Caudate nucleus (tissue), 63 donors: ENCODE measurements at places on chromosomes 7 and 10.

DNA sequence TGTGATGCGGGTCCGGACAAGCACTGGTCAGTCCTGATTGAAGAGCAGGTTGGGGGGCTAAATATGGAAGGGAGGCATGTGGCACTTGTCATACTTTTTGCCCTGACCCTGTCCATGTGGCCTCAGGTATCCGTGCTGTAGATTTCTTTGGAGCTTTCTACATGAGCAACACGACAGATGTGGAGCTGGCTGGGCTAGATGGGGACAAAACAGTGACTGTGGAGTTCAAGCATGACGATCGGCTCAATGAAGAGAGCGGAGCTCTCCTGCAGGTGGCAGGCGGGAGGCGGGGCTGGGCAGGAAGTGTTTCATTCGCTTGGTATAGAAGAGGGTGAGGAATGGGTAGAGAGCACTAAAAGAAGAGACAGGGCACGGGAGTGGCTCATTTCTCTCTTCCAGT is 13.0 kb upstream of the CHCHD1 start:
- DNase-seq = no peak

DNA sequence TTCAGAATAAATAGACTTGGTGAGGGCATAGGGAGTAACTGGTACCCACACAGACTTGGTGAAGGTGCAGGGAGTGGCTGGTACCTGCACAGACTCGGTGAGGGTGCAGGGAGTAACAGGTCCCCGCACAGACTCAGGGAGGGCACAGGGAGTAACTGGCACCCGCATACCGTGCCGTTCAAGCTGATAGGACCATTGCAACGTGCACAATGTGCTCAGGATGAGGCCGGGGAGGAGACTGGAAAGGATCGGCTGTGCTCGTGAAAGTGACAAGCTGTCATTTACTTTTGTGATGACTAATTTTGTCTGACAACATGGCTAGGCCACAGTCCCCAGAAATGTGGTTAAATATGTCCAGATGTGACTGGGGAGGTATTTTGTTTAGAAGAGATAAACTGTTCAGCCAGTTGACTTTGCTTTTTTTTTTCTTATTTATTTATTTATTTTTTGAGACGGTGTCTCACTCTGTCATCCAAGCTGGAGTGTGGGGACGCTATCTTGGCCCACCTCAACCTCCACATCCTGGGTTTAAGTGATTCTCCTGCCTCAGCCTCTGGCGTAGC is 76.2 kb upstream of the NMT2 start:
- DNase-seq = no peak

- no peak for DNase-seq
These were observed 62.1 kb downstream of the SDHAF3 start for GRCh38 chr7:97179454-97180104.

DNA sequence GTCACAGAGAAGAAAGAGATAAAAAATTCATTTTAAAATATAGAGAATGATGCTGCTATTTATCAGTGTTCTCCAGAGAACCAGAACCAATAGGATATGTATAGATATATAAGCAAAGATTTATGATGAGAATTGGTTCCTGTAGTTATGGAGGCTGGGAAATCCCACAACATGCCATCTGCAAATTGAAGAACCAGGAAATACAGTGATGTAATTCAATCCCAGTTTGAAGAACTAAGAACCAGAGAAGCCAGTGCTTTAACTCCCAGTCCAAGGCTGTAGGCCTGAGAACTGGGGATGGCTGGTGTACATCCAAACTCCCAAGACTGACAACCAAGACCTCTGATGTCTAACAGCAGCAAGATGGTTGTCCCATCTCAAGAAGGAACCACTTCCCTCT is 192.9 kb upstream of the PLXDC2 start:
- DNase-seq = no peak

- no peak for DNase-seq
These were observed 6.0 kb downstream of the EGFR start for GRCh38 chr7:55024776-55025175.

DNA sequence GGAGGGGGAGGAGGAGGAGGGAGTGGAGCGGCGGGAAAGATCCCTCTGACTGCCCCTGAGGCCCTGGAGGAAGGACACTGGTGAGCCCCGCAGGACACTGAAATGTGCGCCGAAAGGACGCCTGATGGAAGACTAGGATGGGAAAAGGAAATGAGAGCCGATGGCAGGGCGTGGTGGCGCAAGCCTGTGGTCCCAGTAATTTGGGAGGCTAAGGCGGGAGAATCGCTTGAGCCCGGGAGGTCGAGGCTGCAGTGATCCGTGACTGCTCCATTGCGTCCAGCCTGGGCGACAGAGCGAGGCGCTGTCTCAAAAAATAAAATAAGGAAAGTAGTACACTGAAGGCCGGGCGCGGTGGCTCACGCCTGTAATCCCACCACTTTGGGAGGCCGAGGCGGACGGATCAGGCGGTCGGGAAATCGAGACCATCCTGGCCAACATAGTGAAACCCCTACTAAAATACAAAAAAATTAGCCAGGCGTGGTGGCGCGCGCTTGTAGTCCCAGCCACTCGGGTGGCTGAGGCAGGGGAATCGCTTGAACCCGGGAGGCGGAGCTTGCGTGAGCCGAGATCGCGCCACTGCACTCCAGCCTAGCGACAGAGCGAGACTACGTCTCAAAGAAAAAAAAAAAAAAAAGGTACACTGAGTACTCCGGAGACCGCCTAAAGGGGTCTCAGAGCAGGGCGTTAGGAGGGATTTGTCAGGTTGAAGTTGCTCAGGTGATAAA is 561 bp upstream of the HNRNPF start:
- DNase-seq = no peak

DNA sequence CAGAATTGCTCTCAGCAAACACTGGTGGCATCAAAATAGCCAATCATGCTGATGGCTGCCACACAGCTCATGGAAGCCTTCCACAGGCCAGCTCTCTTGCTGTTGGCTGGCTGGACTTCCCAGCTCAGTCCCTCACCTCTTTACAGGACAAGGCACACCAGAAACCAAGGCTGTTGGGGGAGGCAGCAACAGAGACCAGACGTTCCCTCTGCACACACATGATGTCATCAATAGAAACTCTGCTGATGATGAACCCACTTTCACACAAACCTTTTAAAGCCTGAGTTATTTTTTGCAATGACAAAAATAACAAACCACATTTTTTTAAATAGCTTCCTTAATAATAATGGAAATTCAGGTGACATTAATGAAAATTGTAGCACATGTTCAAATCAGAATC is 300.9 kb upstream of the C7orf33 start:
- no peak for DNase-seq

GRCh38 chr10:79220307-79220706 is 127.0 kb upstream of the PPIF start:
- DNase-seq = no peak

DNA sequence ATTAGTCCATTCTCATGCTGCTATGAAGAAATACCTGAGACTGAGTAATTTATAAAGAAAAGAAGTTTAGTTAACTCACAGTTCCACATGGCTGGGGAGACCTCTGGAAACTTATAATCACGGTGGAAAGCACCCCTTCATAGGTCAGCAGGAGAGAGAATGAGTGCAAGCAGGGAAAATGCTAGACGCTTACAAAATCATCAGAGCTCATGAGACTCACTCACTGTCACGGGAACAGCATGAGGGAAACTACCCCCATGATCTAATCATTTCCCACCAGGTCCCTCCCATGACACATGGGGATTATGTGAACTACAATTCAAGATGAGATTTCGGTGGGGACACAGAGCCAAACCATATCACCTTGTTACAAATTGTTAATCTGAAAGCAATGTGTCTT is 15.8 kb downstream of the TAS2R39 start:
- no peak for DNase-seq

DNA sequence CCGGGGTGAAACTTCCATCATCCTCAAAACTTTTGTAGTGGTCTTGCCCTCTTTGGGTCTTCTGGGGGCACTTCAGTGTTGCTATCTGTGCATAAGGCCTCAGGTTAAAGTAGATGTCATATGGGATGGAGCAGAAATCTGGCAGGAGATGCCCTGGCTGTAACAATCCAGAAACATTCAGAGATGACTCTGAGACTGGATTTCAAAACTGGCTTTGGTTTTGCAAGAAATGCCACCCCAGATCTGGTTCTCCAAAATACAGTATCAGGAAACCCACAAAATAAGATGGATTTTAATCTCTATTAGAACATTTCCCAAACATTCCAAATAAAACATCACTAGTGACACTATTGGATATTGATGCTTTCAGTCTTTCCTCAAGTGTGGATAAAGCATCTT is 191.5 kb downstream of the REEP3 start:
- DNase-seq = no peak

DNA sequence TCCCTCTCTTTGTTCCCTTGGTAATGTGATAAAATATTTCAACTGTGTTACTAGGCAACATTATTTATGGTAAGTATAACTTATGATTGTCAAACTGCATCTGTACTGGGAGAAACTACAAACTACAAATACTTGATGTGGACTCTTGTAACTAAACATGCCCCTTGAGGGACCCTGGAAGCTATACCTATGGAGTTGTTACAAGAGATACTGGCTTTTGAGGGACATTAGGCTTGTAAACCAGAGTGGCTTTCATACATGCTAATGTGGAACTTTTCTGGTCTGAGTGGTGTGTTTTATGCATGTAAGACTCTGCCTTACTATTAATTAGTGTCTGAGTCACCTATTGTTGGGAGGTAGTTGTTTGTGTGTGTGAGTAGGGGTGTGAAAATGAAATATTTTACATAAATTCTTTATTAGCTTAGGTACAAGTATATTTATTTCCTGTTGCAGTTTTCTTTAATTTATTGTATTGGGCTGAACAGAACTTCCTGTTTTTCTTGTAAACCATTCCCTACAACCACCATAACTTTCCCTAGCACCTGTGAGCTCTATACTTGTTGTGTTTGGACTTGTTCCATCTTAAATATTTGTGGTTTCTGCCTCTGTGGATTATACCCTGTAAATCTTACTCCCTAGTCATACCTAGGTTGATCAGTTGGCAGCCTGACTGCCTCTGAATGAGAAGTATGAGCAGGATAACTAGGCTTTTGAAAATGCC is 49.8 kb downstream of the STK31 start:
- no peak for DNase-seq

DNA sequence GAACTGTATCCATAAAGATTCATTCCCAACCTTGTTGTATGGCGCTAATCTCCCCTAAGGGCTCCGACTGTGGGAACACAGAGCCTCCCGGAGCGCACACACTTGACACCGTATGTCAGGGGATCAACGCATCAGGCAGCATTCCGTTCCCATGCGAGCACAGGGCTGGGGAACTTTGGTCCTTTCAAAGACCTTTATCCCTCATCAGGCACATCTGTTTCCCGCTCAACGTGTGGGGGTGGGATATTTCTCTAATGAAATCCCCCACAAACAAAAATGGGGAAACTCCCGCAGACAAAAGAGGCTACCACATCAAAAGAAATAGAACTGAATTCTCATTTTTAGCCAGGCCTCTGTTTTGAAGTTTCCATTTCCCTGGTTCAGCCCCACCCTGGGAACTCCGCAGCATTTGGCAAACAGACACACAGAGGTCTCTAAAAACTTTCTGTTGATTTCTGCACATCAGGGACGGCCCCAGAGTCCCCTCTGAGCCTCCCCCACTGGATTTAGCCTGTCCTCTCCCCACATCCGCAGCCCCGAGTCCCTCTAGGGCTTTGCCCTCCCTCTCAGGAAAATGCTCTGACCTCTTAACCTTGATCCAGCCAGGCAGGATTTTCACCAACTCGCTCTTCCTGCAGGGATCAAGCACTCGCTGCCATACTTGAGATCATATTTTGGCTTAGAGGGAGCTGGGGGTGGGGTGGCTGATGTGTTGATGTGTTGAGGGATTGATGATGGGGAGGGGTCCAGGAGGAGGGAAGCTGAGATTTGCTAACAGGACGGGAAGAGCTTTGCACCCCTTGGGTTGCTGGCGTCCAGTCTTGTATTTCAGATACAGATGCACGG is 6.6 kb downstream of the CPA5 start:
- no peak for DNase-seq

- no peak for DNase-seq
These were observed 2.4 kb upstream of the NIPSNAP2 start for GRCh38 chr7:55962014-55962413.

GRCh38 chr10:5512881-5513612 is 11.7 kb upstream of the CALML3 start:
- peak; percentile 44 for DNase-seq

DNA sequence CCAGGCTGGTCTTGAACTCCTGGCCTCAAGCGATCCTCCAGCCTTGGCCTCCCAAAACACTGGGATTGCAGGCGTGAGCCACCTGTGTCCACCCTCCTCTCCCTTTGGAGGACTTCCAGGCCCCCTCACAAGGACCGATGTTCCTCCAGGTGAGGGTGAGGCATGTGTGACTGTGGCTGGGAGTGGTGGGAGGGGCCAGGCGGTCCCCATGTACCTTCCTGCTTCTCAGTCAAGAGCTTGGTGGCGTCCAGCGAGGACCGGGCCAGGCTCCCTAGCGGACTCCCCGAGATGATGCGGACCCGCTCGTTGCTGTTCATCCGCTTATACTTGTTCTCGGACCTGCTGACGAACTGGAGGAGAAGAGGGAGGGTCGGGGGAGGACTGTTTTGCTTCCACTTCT is 70.9 kb upstream of the GNA12 start:
- DNase-seq = no peak

- DNase-seq = no peak
These were observed 321.4 kb downstream of the CDK14 start for GRCh38 chr7:90917539-90917938.

DNA sequence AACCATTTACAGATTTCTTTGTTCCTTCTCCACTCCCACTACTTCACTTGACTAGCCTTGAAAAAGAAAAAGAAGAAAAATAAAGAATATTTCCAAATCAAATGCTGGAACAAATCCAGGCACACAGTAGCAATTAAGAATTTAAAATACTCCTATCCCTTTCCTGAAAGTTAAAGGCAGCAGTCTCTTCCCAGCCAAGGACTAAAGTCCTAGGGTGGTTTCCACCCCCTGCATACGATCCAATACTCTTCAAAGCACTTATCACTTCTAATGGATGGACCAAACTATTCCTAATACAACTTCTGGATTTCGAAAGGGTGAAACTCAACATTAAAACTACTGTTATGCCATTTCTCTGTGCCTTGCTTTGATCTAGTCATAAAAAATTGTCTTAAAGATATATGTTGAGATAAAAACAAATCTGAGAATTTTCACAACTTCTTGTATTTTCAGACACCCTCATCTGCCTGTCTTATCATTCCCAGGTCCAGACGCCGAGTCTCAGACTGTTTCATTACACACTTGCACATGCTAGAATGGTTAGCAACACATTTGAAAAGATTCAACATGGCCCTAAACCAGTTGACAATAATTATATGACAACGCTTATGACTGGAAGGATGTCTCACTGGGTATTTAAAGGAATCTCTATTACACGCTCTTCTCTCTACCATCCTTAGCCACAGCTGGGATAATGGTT is 13.4 kb downstream of the ELMO1 start:
- no peak for DNase-seq

DNA sequence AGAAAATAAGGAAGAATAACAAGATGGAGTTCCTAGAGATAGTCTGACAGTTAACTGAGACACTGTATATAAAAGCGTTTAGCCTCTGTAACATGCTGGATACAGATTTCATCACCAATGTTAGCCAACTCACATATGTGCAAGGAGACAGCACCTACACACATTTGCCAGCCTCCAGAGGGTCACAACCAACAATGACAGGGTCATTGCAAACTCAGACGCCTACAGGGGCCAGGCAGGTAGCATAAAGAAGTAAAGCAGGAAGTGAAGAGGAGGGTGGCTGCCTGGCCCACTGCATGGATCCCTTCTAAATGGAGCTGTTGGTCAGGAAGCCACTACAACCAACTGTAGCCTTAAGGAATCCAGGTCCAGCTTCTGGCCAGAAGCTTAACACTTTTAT is 50.4 kb downstream of the NRAP start:
- DNase-seq = no peak
